Femur (tissue), 1 donor: ENCODE measurements at places on chromosomes 2 and 18.

GRCh38 chr2:240240017-240240734 is 99.7 kb upstream of the OTOS start:
- DNase-seq: no peak

DNA sequence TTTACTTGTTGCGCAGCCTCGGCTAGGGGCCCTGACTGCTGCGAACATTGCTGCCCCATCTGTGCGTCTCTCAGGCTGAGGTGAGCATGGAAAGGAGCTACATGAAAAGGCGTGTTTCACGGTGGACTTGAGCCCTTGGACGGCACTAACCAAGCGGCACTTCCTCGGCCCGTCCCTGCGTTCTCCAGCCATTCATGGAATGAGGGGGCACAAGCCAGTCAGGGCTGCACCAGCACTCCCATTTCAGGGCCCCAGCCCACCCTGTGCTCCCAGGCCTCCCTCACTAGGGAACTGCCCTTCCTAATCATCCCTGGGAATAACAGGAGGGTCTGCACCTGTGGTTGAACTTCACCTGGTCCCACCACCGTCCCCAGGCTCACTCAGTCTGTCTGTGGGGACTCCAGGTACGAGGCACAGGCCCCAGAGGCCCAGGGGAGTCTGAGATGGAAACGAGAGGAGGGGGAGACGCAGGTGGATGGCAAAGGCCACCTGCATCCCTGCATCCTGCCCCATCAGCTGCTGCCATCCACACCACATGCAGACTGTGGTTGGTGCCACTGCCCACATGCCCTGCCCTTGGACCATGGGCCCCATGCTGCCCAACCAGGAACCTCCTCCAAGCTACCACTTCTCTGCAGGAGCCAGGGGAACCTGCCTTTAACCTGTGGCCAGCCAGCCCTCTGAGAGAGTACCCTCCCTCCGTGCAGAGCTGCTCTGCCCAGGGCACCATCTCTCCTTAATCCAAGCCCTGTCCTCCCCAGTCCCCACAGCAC is 99.7 kb downstream of the EIPR1 start:
- DNase-seq: peak; percentile 5

DNA sequence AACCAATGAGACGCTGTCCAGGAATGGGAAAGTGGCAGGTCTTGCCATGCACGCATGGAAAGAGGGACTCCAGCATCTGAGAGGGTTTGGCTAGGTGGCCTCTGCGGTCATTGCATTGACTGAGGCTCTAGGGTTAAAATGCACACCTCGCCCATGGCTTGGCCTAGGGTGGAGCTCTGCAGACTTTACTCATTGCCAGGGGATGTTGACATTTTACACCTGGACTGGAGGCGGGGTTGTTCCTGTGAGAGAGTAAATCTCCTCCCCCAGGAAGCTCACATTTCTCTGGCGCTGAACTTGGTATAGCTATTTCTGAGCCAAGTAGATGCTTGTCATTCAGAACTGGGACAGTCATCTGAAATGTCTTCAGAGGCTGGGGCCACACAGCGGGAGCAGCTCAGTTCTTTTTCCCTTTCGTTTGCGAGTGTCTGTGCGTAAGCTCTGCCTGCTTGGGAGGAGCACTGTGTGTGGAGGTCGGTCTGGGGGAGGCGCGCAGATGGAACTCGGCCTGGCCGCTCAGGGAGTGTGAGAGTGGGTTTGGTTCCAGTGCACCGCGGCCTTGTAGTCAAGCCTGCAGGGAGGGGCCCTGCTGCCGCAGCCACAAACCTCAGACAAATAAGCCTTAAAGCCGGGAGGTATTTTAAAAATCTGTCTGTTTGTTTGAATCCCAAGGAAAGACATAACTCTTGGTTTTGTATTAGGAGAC is 76.5 kb downstream of the LPIN1 start:
- peak; percentile 69 for DNase-seq

GRCh38 chr2:203893401-203893800 is 25.8 kb downstream of the CTLA4 start:
- peak; percentile 90 for DNase-seq

GRCh38 chr2:46068636-46069035 is 228.6 kb upstream of the EPAS1 start:
- DNase-seq: no peak

GRCh38 chr2:99680946-99681345 is 191.1 kb upstream of the REV1 start:
- DNase-seq: no peak

- peak; percentile 21 for DNase-seq
Measured at GRCh38 chr2:12766421-12766879, 49.7 kb downstream of the TRIB2 start.

- no peak for DNase-seq
Measured at GRCh38 chr18:2135309-2135708, 436.0 kb downstream of the METTL4 start.

- DNase-seq: no peak
Measured at GRCh38 chr2:113233593-113234550, 44.8 kb downstream of the PAX8 start.

GRCh38 chr2:84686783-84687476 is 170.6 kb downstream of the DNAH6 start:
- no peak for DNase-seq

GRCh38 chr18:12930376-12930775 is 17.4 kb upstream of the SEH1L start:
- no peak for DNase-seq

DNA sequence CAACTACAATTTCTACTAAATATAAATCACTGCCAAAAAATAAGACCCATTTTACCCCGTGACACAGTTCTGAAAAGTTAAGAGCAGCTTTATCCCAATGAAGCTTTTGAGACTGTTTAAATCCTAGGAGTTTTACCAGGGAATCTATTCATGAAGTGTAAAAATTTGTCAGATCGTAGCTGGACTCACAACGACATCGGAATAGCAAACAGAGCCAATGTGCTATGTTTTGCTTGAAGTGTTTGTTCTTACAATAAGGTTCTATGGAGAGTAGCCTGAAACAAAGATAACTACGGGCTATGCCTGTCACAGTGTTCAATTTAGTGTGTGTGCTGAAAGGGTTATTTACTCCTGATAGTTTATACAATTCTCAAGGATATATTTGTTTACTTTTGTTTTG is 78.5 kb upstream of the L3MBTL4 start:
- no peak for DNase-seq

- DNase-seq: no peak
Measured at GRCh38 chr2:118846442-118846952, 951 bp downstream of the EN1 start.
